D721Med (cell line): ENCODE measurements at places on chromosomes 1 and 21.

- no peak for DNase-seq
Observed at GRCh38 chr1:101131239-101131843, 105.5 kb upstream of the S1PR1 start.

DNA sequence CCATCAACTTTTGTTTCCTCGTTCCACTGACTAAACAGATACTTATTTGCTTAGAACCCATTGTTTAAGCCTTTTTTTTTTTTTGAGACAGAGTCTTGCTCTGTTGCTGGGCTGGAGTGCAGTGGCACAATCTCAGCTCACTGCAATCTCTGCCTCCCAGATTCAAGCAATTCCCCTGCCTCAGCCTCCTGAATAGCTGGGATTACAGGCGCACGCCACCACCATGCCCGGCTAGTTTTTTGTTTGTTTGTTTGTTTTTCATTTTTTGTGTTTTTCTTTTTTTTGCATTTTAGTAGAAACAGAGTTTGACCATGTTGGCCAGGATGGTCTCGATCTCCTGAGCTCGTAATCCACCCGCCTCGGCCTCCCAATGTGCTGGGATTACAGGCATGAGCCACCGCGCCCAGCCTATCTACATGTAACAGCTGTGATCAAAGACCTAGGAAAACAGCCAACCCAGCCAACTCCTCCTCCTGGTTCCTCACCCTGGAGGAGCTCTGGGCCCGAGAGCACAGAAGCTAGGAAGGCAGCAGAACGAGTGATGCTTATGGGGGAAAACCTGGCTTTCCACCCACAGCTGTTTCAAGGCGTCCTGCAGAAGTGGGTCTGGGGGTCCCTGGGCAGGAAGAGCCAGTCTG, 32.9 kb downstream of the KCNN3 start:
- DNase-seq: no peak

DNA sequence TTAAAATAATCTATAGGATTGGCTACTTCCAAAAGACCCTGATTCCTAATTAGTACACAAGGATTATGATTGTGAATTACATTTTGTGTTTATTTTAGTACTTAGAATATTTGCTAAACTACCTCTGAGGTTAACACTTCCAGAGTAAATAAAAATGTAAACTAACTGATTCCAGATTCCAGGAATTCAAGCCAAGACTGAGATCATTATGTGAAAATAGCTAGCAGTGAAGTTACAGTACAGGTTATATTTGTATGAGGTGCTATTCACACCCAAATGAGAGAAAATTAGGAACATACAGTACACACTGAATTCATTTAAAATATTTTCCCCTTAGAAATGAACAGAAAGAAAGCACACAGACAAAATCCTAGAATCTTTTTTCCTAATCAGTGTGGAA, 28.8 kb downstream of the TTLL7 start:
- no peak for DNase-seq

DNA sequence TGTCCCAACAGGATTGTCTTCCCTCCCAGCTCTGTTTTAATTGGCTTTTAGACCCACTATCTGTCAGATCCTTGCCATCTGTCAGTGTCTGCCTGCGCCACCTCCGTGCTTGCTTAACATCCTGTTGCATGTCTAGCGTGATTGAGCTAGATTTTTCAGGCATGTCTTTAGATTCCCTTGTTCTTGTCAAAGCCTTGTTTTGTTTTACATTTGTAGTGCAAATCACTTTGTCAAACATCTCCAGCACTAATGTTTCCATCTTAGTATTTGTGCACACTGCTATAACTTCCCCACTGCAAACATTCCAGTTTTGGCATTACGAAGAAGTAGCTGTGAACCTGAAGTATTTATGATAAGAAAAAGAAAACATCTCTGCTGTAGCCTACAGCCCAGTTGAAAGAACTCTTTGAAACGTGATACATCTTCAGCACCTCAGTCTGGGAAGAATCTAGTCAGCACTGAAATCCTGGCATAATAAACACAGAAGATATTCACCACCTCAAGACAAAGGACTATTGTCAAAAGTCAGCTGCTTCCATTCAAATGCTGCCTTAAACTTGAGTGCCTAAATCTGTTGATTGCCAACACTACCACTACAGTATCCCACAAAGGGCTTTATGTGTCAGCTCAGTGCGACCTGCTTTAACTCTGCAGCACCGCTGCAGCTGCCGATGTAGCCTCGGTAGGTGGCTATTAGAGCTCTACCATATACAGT, 105.0 kb downstream of the FNBP1L start:
- DNase-seq: no peak
